ENCODE measurements at places on chromosomes 5 and 9.

DNA sequence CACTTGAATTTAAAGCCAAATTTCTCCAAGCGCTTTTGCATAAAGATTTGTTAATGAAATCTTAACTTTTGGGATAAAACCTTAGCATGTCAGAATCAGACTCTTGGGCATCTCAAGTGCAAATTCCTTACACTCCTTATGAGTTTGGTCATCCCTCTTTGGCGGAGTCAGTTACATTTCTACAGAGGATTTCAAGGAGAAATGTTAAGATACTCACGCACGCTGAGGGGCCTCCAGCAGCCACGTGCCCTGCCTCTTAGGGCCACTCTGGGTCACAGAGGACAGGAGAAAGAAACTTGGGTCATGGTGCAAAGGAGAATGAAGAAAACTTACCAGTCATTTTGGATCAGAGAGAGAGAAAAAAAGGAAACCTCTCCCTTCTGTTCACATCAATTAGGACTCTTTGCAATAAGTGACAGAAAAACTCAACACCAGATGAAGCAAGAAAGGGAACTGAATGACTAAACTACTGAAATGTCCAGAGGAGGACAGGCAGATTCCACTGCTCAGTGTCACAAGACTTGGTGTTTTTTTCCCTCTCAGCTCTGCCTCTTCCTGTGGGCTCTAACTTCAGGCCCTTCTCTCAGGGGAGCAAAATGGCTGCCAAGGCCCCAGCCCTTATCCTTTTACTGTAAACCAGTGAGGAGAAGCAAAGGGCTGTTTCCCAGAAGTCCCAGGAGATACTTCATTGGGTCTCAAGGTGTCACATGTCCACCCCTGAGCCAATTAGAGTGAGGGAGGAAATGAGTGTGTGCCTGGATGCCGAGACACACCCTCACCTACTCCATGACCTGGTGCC lies 63.3 kb upstream of the NFIL3 start:
- no peak for DNase-seq

- DNase-seq: no peak
Measured at GRCh38 chr9:129759804-129760502, 7.1 kb upstream of the PTGES start.

DNA sequence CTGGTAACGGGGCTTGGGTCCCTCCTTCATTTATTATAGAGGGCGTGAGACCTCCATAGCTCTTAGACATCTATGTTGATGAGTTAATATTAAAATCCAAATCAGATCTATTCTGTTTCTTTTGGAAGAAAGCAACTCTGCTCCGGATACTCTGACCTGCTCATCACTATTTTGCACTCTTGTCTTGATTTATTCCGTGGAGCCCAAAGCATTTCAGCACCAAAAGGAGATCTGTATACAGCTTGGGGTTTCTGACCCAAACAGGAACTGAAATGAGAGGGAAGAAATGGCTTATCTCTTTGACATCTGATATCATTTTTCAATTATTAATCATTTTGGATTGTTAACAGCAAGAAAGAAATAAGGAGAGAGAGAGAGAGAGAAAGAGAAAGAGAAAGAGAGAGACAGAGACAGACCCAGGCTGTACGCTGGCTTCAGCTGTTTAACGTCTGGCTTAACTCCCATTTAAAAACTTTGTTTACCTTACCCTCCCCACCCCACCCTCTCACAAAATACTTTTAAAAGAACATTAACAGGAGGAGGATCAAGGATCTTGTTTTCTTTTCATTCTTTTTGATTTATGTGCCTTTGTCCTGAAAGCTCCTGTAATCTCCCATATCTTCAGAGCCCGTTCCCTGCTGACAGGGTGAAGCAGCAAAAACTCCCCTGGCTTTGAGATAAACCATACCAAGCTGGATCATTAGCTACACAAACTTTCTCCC lies 231.4 kb upstream of the TUT7 start:
- DNase-seq: no peak

DNA sequence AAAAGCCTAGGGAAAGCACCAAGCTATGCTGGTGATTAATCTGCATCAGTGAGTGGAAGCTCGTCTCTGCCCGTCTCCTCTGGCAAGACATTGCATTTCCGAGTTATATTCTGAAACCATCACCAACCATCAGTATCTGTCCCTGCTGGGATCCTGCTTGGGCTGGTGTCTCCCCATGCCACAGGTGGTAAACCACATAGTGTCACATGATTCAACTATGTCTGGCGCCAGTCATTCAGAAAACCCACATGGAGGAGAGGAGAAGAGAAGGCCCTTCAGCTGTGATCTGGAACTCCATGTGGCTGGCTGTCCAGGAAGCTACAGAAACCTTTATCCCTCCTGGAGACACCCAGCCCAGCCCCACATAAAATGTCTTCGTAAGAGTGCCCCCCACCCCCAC lies 4.8 kb downstream of the IL9 start:
- DNase-seq: peak; percentile 64

GRCh38 chr5:159449925-159450324 lies 119.6 kb upstream of the IL12B start:
- DNase-seq: no peak

- DNase-seq: peak; percentile 84
Measured at GRCh38 chr9:133994353-133995011, 2.4 kb upstream of the VAV2 start.

DNA sequence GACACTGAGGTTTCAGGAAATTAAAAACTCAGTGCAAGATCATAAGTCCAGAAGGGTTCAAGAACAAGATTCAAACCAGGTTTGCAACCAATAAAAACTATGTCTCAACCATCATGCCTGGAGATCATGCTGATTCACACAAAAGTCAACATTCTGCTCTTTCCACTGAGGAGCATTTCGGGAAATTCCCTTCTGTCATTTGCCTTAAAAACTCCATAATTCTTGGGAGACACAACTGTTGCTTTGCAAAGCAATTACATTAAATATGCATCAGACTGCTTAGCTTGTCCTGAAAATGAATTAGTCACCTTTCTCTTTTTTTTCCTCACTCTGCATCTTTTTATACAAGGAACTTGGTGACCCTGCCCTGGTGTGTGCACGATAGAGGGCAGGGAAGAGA lies 275.9 kb upstream of the ZNF462 start:
- DNase-seq: no peak

- no peak for DNase-seq
Measured at GRCh38 chr5:37735649-37736347, 104.0 kb downstream of the GDNF start.

DNA sequence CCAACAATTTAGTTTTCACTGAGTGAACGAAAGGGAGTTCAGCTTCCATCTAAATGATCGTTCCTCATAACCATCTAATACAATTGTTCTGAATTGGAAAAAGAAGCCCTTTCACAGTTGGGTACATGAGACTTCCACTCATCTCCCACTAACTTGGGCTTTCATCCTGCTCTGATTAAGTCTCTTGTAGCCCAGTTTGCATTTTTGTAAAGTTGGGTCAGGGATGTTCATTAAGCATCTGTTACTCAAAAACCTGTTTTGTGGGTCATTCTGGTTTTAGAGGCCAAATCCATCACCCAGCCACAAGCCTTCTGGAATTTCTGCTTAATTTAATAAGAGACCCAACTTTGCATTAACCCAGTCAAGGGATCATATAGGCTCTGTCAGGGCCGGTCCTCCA lies 385.3 kb downstream of the BNC2 start:
- DNase-seq: no peak

DNA sequence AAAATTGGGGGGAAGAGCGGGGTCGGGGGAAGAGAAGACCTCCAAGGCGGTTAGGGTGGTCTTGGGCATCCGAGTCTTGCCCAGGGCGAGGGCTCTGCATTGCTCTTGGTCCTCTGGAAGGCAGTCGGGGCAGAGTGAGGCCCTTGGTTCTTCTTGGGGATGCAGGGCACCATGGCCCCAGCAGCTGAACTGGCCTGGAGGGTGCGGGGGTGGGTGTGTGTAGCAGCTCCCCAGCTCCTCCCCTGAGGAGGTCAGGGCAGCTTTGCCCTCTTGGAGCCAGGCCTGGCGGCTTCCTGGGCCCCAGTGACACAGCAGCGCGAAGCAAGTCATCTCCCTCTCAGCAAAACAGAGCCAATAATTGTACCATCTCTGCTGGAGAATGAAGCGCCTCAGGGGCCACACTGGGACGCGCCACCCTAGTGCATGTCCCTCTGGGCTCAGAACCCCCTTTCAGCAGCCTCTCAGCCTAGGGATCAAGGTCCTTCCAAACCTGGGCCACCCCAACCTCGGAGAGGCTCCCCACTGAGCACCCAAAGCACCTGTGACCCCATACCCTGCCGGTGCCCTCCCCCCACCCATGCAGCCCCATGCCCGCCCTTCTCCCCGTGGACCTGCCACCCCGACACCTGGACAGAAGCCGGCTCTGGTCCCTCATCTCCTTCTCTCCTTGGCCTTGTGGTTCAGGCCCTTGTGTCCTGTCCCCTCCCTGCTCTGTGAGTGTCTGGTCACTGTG lies 10.4 kb upstream of the RXRA start:
- DNase-seq: no peak

GRCh38 chr5:107805824-107806223 lies 135.1 kb upstream of the EFNA5 start:
- DNase-seq: no peak

DNA sequence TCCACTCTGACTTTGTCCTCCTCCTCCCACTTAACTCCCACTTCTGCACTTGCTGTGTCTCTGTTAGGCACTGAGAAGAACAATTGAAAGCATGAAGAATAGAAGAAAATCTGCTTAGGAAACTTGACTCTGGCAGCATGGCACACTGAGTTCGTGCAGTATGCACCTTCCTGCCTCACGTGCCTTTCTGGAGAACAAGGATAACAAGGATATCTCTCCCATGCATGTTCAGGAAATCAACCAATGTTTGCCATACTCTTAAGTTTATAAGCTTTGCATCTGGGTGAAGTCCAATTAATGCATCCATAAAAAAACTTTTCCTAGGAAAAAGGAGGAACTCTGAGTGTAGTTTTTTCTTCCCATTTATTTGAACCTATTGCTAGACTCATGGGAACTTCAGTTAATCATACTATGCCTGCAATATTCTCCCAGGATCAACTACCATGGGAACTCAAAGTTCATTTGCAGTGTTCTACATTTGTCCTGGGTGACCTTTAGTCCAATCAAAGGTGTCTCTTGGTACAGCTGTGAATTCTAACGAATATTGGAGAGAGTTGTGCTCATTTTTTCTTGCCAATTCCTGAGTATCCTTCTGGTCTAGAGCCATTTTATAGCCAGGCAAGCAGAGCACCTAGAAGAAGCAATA lies 227.0 kb downstream of the ENC1 start:
- DNase-seq: no peak

DNA sequence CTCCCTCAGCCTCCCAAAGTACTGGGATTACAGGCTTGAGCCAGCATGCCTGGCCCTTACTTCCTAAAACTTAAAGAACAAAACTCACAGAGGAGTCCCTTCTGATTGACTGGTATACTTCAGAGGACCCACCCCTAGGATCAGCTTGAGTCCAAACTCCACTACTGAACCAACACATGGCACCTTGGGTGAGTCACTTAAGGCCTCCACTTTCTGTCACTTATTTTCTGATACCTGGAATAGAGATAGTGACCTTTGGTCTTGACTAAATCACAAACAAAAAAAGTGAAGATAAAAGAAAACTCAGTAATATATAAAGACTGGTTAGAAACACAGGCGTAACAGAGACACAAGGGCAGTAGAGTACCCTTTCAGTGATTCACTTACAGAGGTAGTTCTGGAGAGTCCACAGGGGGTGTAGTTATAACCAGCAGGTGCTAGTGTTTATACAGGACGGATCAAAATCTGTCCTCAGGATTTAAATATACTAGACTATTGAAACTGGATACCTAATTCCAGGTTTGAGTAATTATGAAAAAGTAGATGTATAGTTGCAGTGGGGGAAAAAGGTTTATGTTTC lies 274.3 kb upstream of the ANKRD55 start:
- DNase-seq: no peak

- DNase-seq: peak; percentile 85
Measured at GRCh38 chr9:97386733-97387503, 25.0 kb upstream of the TDRD7 start.

DNA sequence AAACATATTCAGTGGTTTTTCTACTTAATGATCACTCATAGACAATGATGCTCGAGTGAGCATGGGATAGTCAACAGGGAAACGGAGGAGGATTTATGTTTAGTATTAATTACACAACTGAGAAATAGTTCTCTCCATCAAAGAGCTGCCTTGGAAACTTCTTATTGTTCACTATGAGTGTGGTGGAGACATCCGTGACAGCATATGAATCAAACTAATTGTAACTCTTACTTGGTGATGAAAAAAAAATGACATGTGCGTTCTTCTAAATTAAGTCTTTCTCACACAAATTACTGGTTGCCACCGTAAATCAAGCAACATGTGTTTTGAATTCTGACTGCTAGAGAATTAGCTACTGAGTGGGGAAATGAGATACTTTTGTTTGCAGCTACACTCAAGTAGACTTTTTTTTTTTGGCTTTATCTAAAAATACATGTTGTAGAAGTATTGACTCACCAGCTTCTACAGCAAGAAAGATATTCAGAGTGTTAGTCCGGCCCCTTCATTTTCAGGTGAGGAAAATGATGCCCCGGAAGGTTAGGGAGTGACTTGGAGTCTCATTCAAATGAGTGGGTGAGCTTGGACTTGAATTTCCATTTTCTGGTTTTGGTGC lies 179.4 kb downstream of the CFAP90 start:
- no peak for DNase-seq

- DNase-seq: no peak
Measured at GRCh38 chr9:86843206-86843605, 104.1 kb downstream of the GAS1 start.

GRCh38 chr5:133696782-133697507 lies 84.6 kb upstream of the FSTL4 start:
- DNase-seq: no peak
